ENCODE measurements at places on chromosomes 12 and 14. TPM values are rescaled to one million over a fixed set of nuclear protein-coding genes. Genes with fewer than 3 reads are reported as not detected.

The FNTB gene
- 18.1 TPM for total RNA-seq

- DNase-seq, result no peak
Observed at GRCh38 chr12:50538182-50538581, 33.4 kb downstream of the DIP2B start.

DNA sequence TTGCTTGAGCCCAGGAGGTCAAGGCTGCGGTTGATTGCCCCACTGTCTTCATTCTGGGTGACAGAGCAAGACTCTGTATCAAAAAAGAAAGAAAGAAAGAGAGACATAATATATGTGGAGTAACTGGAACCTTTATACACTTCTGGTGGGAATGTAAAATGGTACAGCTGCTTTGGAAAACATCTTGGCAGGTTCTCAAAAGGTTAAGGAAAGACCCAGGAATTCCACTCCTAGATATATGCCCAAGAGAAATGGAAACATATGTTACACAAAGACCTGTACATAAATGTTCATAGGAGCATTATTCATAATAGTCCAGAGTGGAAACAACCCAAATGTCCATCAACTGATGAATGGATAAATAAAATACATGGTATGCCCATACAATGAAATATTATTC lies 7.2 kb downstream of the RBMS2 start:
- no peak for DNase-seq

DNA sequence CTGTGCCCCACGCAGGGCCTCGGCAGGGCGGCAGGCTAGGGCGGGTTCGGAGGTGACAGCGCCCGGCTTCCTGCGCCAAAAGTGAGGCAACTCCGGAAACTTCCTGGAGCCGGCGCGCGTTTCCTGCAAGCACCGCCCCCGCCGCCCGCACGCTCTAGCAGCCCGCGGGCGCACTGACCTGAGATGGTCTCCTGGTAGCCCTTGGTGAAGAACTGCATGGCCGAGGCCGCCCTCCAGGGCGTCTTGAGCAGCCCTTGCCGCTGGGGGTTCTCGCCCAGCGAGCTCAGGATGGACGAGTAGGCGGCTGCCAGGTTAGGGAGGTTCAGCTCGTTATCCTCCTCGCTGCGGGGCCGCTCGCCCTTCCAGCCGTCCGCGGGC lies 494 bp downstream of the GCH1 start:
- peak; percentile 81 for DNase-seq

- DNase-seq, result no peak
Observed at GRCh38 chr12:9944391-9944790, 12.2 kb upstream of the CLEC2A start.

DNA sequence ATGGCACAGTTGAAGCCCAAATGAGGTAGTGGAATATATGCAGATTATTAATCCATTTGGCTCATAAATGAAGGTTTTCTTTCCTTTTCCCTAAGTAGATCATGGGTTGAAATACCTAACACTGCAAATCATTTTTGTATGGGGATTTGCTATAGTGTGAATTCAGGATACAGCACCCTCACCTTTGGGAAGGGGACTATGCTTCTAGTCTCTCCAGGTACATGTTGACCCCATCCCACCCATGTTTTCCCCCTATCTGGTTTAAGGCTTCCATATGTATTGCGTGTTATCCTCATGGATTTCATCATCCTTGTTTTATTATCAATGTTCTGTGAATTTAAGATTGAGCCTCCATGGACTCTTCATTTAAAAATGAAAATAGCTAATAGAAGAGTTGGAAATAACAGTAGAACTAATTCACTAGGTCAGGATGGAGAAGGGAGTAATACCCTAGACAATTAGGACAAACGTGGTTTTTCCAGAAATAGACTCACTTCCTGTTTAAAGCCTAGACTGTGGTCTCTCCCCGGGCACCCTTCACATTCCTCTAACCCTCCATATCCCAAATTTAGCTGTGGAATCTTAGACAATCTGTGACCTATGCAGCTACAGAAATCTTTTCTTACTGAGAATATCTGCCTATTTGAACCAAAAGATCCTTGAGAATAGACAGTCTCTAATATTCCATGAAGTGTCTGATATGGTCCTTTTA lies 56.5 kb downstream of the DAD1 start:
- no peak for DNase-seq

- no peak for DNase-seq
Observed at GRCh38 chr12:31362115-31362758, 36.3 kb upstream of the SINHCAF start.

DNA sequence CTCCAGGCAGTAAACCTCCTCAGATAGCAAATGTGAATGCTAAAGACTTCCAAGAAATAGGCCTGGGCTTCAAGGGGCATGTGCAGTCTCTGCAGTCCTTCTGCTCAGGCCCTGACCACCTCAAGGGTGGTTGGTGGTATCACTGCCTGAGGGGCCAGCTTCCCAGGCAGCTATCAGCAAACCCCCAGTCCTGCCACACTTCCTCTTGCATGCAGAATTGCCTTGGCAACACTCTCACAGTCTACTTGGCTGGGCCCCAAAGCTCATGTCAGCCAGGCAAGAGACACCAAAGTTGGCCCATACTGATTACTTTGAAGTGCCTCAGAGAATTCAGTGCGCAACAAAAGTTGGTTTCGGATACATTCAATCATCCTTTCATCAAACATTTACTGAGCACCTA lies 3.5 kb upstream of the ASB8 start:
- no peak for DNase-seq

GRCh38 chr12:87200289-87200979 lies 828.8 kb downstream of the C12orf50 start:
- DNase-seq, result no peak

- no peak for DNase-seq
Observed at GRCh38 chr14:41875116-41875515, 268.4 kb downstream of the LRFN5 start.

DNA sequence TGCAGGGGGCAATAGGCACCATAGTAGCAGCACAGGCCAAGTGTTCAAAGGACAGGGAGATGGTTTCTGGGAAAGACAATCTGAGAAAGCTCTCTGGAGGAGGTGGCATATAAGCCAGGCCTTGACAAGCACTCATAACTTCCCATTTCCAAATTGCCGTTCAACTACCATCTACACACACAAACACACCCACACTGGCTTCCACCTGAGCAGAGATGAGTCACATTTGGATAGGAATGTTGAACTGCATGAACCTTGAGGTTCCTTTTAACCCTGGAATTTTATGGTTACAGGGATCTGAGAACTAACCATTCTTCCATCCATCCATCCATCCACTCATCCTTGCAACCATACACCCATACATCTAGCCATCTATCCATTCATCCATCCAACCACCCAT lies 86.6 kb downstream of the KSR2 start:
- DNase-seq, result no peak

DNA sequence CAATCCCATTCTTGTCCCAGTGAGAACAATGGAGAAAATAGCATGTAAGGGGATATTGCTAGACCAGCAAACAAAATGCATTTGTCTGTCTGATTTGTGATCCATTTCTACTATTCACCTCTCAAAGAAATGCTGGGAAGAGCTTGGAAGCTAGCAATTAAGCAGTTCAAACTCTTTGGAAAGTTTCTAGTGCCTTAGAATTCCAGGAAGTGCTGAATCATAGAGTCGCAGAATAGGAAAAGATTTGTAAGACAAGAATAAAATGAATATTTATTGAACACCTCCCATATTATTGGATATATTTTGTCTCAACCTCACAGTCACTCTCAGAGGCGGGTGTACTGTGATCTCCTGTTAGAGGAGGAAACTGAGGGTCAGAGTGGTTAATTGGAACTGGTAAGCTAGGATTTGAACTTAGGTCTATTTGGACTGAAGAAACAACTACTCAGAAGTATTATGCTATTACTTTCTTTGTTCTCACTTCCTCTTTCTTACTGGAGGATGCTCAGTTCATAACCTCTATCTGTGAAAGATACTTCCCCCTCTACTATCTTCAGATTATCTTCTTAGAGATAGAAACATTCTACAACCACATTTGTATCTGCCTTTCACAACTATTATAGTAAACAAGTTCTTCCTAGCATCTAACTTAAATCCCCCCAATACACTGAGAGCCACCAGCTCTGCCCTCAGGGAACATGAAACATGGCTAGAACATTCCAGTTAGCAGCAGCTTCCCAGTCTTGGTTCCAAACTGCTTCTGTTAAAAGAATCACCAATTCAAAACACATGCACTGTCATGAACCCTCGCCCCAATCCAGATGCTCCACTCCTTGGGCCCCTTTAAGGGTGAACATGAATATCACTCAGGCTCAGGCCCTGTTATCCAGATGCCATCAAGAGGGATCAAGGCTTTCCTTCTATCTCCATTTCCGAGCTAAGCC lies 64.2 kb downstream of the DRAM1 start:
- no peak for DNase-seq

GRCh38 chr12:106956048-106956578 lies 406 bp downstream of the TMEM263 start:
- DNase-seq, result peak; percentile 77

- DNase-seq, result no peak
Observed at GRCh38 chr12:26116829-26117715, 7.8 kb downstream of the BHLHE41 start.

The TGM1 gene
- 2.7 TPM for total RNA-seq

GRCh38 chr12:120584343-120585149 lies 3.3 kb upstream of the POP5 start:
- peak; percentile 73 for DNase-seq

The DLK1 gene
- total RNA-seq, result 22.7 TPM

The P2RX7 gene
- total RNA-seq, result 1.9 TPM

The LMNTD1 gene
- total RNA-seq, result not detected

GRCh38 chr12:75116646-75117198 lies 92.9 kb downstream of the KCNC2 start:
- DNase-seq, result no peak

The PAX9 gene
- total RNA-seq, result not detected

DNA sequence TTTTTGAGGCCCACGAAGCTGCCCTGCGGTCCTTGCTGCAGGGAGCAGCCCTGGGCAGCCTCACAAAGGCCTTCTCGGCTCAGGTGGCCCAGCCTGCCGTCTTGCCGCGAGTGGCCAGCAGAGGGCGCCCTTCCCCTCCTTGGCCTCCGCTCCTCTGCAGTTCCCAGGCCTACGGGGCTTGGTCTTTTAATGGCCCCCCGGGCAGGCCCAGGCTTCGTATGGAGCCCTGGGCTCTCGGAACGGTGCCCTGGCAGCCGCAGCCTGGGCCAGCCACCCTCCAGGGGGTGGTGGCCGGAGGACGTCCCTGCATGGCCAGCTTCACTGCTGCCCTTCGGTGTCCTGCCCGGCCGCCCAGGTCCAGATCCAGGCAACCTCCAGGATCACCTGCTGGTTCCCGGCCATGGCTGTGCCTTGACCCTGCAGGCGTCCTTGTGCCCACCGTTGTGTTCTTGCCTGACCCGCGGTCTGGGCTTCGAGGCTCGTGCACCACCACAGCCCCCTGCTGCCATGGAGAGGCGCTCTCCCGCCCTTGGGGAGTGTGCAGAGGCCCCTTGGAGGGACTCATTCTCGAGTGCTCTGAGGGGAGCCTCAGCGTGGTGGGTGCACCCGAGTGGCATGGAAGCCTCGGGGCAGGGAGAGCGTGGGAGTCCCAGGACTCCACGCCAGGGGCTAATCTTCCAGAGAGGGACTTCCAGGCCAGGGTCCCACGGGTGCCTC lies 9.4 kb downstream of the ASPG start:
- DNase-seq, result peak; percentile 73

GRCh38 chr14:81743605-81744004 lies 210.0 kb upstream of the SEL1L start:
- no peak for DNase-seq

The MGP gene
- total RNA-seq, result 295 TPM

- DNase-seq, result no peak
Observed at GRCh38 chr14:68210729-68211299, 391.2 kb downstream of the RAD51B start.

- DNase-seq, result no peak
Observed at GRCh38 chr12:25828188-25828587, 130.3 kb upstream of the RASSF8 start.

DNA sequence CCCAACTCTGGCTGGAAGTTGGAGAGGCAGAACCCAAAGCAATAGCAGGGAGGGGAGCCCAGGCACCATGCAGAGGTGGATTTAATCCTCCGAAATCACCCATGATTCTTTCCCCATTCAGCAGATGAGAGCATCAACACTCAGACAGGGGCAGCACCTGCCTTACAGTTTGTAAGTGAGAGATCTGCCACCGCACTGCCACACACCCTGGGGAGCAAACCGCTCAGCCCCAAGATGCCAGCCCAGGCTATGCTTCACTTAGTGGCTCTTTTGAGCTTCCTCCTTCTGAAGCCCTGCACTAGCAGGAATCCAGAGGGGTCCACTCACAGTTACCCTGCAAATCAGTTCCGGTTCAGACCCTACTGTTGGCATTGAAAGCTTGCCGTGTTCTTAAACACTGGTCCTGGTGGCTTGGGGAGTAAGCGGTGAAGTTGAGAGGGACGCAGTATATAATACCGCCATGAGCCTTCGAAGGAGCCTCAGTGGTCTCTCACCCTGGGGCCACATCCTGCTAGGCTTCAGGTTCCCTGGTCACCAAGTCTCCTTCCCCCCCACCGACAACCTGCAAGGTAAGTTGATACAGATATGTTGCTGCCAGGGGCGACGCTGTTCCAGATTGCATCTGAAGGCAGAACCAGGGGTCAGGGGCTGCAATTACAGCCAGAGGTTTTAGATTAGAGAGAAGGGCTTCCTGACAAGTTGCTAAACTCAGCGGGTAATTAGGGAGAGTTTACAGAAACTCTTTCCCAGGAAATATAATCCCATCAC lies 72.0 kb upstream of the CCND2 start:
- no peak for DNase-seq

The SBNO1 gene
- 29.4 TPM for total RNA-seq

- no peak for DNase-seq
Observed at GRCh38 chr12:98578392-98578791, 15.1 kb upstream of the SLC25A3 start.

DNA sequence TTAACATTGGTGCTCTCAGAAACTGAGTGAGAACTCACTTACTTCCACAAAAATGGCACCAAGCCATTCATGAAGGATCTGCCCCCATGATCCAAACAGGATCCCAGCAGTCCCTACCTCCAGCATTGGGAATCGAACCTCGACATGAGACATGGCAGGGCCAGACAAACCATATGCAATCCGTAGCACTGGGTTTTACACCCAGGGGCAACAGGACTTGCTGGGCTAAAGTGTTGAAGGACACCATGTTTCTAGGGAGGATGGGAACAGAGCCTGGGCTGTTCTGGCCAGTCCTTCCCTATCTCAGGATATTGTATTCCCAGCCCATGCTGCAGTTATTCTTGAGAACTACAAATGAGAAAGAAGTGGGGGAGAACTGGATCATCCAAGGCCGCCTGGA lies 36.6 kb downstream of the SERPINA3 start:
- no peak for DNase-seq

GRCh38 chr14:21244544-21244943 lies 24.7 kb downstream of the HNRNPC start:
- no peak for DNase-seq

GRCh38 chr14:100323121-100323941 lies at the start of gene SLC25A47:
Gene SLC25A47, plus strand, starts transcription at chr14:100323339. Its CDS starts 76 bp downstream, at chr14:100323415.
- no peak for DNase-seq
